Tibial nerve (tissue), 4 donors: ENCODE measurements at places on chromosomes 5 and 9. TPM values are rescaled to one million over a fixed set of nuclear protein-coding genes. Genes with fewer than 3 reads are reported as not detected.

DNA sequence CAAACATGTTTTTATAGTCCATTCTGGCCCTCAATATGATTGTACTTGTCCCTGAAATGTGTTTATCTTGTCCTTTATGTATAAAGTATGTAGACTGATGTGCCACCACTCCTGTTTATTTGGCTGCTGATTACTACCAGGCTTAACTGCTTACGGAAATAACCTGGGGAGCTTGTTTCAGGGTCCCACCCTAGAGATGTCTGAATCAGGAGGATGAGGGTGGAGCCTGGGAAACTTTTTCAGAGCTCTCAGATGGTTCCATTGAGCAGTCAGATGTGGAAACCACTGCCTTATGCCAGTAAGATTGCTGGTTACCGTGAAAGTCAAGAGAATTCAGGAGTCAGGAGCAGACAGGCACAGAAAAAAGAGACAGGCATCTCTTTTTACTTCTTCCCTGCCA is 19.2 kb downstream of the SLC23A1 start:
- H3K4me3 ChIP-seq: no peak overlapping the region
- no peak for DNase-seq
- peaks cover 66% of the 10 kb centered on the region for H3K36me3 ChIP-seq
- no peaks in the 10 kb centered on the region for H3K4me1 ChIP-seq

- H3K4me3 ChIP-seq: no peak overlapping the region
- no peaks in the 10 kb centered on the region for H3K4me1 ChIP-seq
- H3K27ac ChIP-seq: no peak overlapping the region
Observed at GRCh38 chr5:169895926-169896325, 84.4 kb downstream of the INSYN2B start.

- no peak for DNase-seq
- H3K27ac ChIP-seq: peak overlapping the region; percentile 13
- peak overlapping the region; percentile 49 for H3K4me3 ChIP-seq
- H3K36me3 ChIP-seq: no peaks in the 10 kb centered on the region
- H3K4me1 ChIP-seq: peaks cover 6% of the 10 kb centered on the region
Observed at GRCh38 chr5:115168829-115169486, 750 bp downstream of the TRIM36 start.

DNA sequence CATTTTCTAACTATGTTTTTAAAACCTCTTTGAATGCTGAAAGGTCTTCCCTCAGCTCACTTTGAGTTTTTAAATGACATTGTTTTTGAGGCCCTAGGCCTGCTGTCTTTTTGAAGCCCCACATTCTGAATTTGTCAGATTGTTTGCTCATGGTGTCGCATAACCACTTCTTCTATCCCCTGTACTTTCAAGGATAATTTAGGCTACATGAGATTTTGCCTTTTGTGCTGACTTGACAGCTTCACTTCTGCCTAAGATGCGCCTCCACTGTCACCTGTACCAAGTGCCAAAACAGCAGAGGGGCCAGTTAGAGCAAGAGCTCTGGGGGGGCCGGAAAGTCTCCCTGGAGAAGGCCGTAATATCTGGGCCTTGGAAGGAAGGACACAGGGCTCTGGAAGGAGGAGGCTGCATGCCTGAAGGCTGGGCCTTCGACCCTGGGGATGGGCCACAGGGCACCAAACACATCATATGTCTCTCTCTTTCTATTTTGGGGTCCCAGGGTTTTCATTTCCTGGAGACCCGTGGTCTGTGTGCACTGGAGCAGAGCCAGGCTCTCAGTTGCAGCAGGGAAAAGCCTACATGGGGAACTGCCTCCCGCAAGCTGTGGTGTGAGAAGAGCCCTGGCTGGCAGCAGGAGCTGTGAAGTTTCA is 49.1 kb downstream of the NDST1 start:
- H3K27ac ChIP-seq: peak overlapping the region; percentile 8
- H3K27me3 ChIP-seq: no peaks in the 10 kb centered on the region
- H3K4me1 ChIP-seq: no peaks in the 10 kb centered on the region
- H3K4me3 ChIP-seq: no peak overlapping the region
- no peak for DNase-seq
- H3K36me3 ChIP-seq: no peaks in the 10 kb centered on the region

DNA sequence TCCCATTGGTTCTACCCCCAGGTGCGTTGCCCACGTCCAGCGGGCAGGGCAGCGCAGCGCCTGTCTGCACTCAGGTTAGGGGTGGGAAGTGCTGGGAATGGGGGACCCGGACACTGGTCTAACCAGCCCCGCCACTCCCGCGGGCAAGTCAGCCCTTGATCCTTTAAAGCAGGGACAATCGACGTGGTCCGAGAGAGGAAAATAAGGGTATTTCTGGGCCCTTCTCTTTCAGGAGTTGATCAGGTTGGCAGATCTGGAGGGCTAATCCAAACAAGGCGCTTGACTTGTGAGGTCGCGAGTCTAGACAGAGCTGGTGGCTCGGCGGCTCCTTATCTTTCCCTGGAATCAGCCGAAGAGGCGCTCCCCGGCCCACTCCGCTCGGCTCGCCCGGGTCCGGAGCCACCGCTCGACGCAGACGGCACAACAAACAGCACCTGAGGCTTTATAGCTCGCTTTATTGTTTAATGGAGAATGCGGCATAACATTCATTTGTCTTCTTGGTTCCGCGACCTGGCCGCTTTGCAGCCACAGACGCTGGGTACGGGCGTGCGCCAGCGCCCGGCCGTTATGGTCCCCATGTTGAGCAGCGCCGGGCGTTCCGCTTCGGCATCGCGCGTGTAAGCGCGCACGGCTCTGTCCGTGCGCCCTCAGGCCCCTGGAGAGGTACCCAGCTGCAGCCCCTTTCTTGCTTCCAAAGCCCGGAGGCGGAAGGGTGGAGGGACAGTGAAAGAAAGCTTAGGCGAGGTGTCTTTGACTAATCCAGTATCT is 15.8 kb downstream of the ISL1 start:
- peaks cover 62% of the 10 kb centered on the region for H3K27me3 ChIP-seq
- H3K4me1 ChIP-seq: peaks cover 11% of the 10 kb centered on the region
- no peaks in the 10 kb centered on the region for H3K36me3 ChIP-seq

GRCh38 chr9:27383524-27383923 is 86.6 kb upstream of the EQTN start:
- H3K4me1 ChIP-seq: peaks cover 7% of the 10 kb centered on the region
- H3K27me3 ChIP-seq: no peaks in the 10 kb centered on the region
- H3K36me3 ChIP-seq: no peaks in the 10 kb centered on the region
- no peak for DNase-seq
- H3K27ac ChIP-seq: no peak overlapping the region

DNA sequence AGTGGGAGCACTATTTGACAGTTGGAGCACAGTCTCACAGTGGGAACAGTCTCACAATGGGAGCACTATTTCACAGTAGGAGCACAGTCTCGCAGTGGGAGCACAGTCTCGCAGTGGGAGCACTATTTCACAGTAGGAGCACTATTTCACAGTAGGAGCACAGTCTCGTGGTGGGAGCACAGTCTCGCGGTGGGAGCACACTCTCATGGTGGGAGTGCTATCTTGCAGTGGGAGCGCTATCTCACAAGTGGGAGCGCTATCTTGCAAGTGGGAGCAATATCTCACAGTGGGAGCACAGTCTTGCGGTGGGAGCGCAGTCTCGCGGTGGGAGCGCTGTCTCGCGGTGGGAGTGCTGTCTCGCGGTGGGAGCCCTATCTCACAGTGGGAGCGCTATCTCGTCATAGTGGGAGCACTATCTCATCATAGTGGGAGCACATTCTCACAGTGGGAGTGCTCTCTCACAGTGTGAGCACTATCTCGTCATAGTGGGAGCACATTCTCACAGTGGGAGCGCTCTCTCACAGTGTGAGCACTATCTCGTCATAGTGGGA is 56.1 kb downstream of the MED10 start:
- no peak for DNase-seq
- peaks cover 17% of the 10 kb centered on the region for H3K36me3 ChIP-seq
- H3K27me3 ChIP-seq: no peaks in the 10 kb centered on the region
- no peaks in the 10 kb centered on the region for H3K4me1 ChIP-seq
- no peak overlapping the region for H3K4me3 ChIP-seq
- H3K27ac ChIP-seq: no peak overlapping the region

DNA sequence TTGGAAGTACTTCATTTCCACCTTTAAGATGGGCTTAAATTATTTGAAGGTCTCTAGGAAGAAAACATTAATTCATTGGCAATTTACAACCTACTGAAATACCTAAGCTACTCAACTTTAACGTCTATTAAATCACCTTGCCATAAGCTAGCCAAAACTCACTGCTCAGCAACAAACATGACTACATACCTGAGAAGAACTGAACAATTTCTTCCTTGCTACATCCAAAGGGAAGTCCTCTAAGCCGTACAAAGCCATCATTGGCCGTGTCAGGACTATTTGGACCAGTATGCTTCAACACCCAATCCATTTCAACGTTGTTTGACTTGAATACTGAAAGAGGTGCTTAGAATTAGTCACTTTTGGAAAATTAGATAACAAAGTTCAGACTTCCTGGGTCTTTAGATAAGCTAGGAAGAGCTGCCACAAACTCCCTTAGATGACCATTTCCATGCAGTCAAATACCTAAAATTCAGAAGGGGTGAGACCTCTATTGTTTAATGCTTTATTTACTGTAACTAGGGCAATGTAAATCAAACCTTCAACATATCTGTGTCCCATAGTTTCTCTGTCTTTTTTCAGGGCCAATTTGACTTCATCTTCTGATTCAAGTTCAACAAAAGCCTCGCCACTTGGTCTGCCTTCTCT is 2.6 kb downstream of the HNRNPH1 start:
- H3K4me3 ChIP-seq: peak overlapping the region; percentile 98
- H3K27ac ChIP-seq: peak overlapping the region; percentile 2
- no peak for DNase-seq
- H3K4me1 ChIP-seq: no peaks in the 10 kb centered on the region

DNA sequence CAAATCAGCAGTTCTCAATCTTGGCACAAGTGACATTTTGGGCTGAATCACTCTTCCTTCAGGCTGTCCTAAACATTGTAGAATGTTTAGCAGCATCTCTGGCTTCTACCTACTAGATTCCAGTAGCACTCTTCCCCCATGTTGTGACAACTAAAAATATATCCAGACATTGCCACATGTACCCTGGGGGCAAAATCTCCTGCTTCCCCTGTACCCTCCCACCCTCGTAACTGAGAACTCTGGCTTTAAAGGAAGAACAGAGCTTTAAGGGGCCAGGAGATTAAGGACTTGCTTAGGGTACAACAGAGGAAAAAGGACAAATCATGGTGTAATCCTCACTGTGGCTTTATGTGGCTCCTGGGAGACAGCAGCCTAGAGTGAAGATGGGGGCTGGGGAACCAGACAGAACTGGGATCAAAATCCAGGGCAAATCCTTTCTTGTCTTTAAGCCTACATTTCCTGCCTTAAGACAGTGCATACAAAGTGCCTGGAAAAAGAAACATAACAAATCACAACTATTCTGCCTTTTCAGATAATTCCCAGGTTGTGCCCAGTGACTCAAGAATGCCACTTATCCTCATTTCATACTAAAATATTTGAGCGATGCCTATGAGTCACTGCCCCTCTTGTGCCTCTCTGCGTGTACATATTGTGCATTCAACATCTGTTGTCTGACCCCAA is 109.3 kb downstream of the DAPK1 start:
- DNase-seq: no peak
- no peaks in the 10 kb centered on the region for H3K27me3 ChIP-seq
- no peaks in the 10 kb centered on the region for H3K36me3 ChIP-seq
- H3K27ac ChIP-seq: no peak overlapping the region

GRCh38 chr5:67770431-67771025 is 445.0 kb upstream of the PIK3R1 start:
- no peaks in the 10 kb centered on the region for H3K27me3 ChIP-seq
- no peaks in the 10 kb centered on the region for H3K36me3 ChIP-seq
- peaks cover 48% of the 10 kb centered on the region for H3K4me1 ChIP-seq
- H3K27ac ChIP-seq: peak overlapping the region; percentile 43

GRCh38 chr9:96168882-96169281 is 133.1 kb downstream of the HSD17B3 start:
- no peak for DNase-seq
- no peak overlapping the region for H3K27ac ChIP-seq
- no peaks in the 10 kb centered on the region for H3K27me3 ChIP-seq
- no peak overlapping the region for H3K4me3 ChIP-seq

DNA sequence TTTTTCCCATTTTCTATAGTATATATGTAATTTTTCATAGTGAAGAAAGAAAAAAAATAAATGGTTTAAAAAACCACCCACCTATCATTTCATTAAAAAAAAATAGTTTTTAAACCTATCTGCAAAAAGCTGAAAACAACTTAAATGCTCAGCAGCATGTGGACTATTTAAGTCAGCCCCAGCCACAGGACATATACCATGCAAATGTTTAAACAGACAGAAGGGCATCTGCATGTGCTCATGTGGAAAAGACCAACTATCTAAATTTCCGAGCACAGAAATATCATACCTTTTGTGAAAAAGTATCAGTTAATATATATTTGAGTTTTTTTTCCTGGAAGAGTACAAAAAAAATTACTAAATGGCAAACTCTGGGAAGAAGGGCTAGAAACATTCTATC is 143.4 kb downstream of the EPB41L4A start:
- no peaks in the 10 kb centered on the region for H3K27me3 ChIP-seq
- H3K4me1 ChIP-seq: no peaks in the 10 kb centered on the region
- no peak for DNase-seq

GRCh38 chr9:93071464-93071863 is 13.0 kb downstream of the SUSD3 start:
- no peak for DNase-seq
- no peaks in the 10 kb centered on the region for H3K36me3 ChIP-seq
- H3K27me3 ChIP-seq: no peaks in the 10 kb centered on the region

DNA sequence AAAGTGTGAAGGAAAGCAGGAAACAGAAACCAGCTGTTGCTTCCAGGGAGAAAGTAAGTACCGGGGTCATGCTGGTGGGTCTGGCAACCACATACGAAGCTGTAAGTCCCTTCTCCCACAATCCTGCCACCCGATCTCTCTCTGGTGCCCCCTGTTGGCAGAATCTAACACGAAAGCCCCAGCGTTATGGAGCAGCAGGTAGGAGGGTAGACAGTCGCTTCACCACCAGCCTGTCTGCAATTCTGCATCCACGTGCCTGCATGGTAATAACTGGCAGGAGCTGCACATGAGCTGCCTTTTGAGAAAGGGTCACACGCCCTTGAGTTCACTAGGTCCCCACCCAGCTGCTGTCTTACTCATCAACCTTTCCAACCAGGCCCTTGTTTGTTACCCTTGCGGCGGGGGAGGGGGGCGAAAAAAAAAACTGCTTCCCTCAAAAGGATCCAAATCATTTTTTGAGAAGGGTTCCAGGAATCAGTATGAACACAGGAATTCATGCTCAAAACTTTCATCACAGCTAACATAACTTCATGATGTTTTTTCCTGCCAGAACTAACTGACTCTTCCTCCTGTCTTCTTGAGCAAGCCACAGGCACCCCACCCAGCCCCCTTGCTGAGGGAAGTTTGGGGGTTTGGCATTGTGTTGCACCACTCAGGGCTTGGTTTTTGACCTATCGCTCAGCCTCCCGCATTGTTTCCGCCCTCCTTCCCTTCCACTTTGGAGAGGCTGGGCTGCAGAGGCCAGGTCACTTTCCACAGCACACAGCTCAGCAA is 19.6 kb upstream of the TMEM252 start:
- DNase-seq: peak; percentile 50
- H3K27me3 ChIP-seq: no peaks in the 10 kb centered on the region

Gene DBH
- total RNA-seq: not detected

Gene RNF183
- 0.20 TPM for total RNA-seq

Gene SLC6A3
- not detected for total RNA-seq

Gene CYLC2
- total RNA-seq: not detected
